ENCODE measurements at places on chromosomes 5 and 9. TPM values are rescaled to one million over a fixed set of nuclear protein-coding genes. Genes with fewer than 3 reads are reported as not detected.

Gene TAF7
- 51.2 TPM for total RNA-seq

Gene SMIM33
- not detected for total RNA-seq

Gene SOHLH1
- not detected for total RNA-seq

Gene PTCH1
- total RNA-seq, result 7.5 TPM

Gene KCNIP1
- not detected for total RNA-seq

Gene NR2F1-AS1
- 5.2 TPM for total RNA-seq

- DNase-seq, result no peak
Measured at GRCh38 chr5:54956922-54957321, 28.5 kb downstream of the ESM1 start.

DNA sequence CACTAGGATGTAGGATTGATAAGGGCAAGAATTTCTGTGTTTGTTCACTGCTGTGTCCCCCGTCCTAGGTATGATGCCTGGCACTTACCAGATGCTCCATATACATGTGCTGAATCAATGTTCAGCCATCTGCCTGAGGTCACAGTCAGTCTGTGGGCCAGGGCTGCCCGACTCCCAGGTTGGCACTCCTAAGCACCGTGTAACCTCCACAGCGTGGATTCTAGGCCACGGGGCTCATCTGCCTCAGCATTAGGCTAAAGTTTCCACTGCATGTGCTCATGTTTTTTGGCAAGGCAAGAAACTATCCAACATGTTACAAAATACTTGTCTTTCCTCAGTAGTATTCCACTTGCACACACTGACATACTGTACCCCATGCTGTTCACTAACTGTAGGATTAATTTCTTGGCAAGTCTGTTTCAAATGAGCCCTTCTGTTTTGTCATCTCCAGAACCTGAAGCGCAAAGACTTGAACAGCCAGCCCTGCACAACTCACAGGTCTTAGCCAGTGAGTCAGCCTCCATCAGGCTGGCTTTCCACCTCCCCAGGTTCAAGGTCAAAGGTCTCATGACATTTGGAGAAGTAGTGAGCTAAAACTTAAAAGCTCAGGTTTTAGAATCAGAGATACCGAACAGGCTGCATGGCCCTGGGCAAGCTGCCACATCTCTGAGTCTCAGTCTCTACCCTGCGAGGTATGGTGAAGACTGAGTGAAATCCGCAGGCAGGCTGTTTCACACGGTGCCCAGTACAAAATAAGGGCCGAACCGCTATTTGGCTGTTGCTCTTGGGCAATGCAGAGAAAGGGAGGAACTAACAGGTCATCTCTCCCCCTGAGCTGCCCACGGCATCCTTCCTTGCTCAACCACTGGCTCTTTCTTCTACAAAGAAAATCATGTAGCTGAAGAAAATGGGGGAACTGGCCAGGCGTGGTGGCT, 7.2 kb downstream of the TOR1A start:
- DNase-seq, result no peak

- no peak for DNase-seq
Measured at GRCh38 chr5:172004824-172005237, 1.6 kb downstream of the FBXW11 start.

- DNase-seq, result no peak
Measured at GRCh38 chr9:123437201-123437600, 81.2 kb downstream of the CRB2 start.

DNA sequence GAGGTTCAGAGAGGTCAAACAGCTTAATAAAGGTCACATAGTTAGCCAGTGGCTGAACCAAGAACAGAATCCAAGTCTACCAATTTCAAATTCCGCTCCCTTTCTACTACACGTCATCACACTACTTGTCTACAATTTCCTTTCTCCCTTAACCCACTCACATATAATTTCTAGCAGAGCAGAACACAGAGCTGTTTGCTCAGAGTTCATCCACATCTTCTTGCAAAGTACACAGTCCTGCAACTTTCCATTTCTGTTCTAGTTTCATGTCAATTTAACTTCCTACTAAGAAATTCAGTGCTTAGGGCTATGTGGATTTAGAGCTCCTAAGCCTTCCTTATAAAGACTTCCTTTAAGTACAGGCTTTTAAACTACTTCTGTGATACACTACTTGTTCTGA, 61.3 kb downstream of the MEGF9 start:
- no peak for DNase-seq

GRCh38 chr5:68884883-68885282, 208.9 kb upstream of the SLC30A5 start:
- DNase-seq, result no peak

DNA sequence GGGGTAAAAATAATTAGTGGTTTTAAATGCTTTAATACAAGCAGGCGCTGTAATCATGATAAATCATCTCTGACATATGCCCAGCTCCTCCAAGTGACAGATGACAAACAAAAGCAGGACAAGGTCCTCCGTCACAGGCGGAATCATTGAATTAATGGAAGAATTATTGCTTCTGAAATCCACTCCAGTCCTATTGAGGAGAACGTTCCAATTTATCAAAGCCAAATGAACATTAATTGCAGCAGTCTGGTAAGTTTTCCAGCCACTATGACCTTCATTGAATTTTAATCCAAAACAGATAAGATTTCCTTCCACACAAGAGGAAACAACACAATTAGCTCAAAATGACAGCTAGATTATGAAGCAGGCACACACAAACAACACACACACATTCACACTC, 136.8 kb downstream of the ASTN2 start:
- DNase-seq, result no peak

DNA sequence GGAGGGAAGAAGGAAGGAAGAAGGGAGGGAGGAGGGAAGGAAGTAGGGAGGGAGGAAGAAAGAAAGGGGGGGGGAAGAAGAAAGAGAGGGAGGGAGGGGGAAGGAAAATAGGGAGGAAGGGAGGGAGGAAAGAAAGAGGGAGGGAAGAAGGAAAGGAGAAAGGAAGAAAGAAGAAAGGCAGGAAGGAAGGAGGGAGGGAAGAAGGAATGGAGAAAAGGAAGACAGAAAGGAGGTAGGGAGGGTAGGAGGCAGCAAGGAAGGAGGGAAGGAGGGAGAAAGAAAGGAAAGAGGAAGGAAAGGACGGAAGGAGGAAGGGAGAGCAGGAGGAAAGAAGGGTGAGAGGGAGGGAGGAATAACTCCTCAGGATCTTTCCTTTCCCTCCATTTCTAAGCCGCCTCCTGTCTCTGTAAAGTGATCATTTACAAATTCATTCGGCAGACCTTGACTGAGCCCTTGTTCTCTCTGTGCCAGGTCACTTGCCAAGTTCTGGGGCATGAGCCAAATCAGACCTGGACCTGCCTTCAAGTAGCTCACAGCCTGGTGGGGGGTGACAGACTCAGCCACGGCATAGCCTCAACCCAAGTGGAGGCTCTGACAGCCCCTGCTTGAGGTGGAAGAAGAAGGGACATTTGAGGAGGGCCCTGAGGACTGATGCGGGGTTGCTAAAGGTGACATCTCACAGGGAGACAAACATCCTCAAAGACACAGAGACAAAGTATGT, 69.0 kb upstream of the HRH2 start:
- no peak for DNase-seq

GRCh38 chr9:80467632-80468031, 895.9 kb downstream of the TLE4 start:
- no peak for DNase-seq

DNA sequence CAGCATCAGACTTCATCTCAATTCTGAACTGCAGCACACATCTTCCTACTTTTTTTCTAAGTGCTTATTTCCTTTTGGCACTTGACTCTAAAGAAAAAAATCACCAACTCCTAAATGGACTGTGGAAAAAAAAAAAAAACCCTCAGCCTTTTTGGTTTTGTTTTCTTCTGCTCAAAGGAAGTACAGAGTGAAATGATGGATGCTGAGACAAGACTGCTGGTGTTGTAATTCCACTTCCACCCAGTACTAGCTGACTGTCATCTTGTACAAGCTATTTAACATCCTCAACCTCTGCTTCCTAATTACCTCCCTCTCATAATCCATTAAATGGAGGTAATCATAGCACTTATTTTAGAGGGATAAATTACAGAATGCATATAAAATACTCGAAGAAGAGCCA, 171.5 kb upstream of the GNA14 start:
- peak; percentile 9 for DNase-seq

Measured in H4 (cell line).